ENCODE measurements at places on chromosomes 12 and 14. TPM values are rescaled to one million over a fixed set of nuclear protein-coding genes. Genes with fewer than 3 reads are reported as not detected.

TGM1 gene
- 3.8 TPM for total RNA-seq

KRT71 gene
- not detected for total RNA-seq

GRCh38 chr14:32762886-32763285 is 175.8 kb upstream of the NPAS3 start:
- DNase-seq = no peak

WNT5B gene
- total RNA-seq = 1.1 TPM

DNA sequence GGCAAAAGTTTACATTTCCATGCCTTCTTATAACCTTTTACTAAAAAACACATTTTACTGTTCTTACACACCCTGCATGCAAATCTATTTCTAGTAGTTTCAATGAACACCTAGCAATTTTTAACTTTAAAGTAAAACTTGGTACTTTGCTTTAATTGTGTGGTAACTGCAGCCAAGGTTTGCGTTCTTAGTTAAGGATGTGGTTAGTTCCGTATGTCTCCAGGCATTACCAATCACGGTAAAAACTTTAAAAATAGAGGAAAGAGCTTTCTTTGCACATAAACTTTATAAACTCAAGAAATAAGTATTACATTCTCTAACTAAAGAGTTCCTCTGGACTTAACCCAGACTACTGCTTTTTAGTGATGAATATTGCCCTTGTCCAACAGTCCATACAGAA is 795.2 kb downstream of the SLC16A7 start:
- no peak for DNase-seq

DNA sequence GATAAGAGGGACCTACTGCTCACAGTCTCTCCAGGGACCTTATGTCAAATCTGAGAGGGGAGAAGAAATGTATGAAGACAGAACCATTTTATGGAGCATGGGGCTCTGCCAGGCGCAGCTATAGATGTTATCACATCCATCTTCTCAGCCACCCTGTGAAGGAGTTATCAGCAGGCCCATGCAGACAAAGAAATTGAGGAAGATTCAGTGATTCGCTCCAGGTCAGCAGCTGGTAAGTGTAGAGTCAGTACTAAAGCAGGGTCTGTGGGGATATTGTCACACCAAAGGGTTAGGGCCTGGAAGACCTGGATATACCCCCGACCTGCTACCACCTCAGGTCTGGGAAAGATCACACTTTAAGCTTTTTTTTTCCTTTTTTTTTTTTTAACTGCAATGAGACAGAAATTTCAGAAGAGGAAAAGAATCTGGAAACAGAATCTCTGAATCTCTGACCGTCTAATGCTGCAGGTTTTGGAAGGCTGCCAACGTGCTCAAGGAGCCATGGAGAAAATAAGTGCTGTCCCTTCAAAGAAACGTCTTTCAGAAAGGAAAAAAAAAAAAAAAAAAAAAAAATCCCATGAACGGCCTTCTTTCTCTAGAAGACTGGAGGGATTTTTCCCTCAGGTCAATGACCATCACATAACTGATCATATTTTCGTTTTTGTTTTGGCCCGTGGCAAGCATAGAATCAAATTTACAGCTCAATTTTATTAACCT is 73.3 kb upstream of the PLEKHG7 start:
- no peak for DNase-seq

HRK gene
- 0.16 TPM for total RNA-seq

NRL gene
- 2.4 TPM for total RNA-seq

TAS2R50 gene
- total RNA-seq = 0.47 TPM

GRCh38 chr12:77514511-77514910 is 316.2 kb upstream of the NAV3 start:
- no peak for DNase-seq
